BE2C (cell line): ENCODE measurements at places on chromosomes 16 and 17.
A peak's percentile ranks its signal among the peaks of the same experiment; 100 is the strongest.

DNA sequence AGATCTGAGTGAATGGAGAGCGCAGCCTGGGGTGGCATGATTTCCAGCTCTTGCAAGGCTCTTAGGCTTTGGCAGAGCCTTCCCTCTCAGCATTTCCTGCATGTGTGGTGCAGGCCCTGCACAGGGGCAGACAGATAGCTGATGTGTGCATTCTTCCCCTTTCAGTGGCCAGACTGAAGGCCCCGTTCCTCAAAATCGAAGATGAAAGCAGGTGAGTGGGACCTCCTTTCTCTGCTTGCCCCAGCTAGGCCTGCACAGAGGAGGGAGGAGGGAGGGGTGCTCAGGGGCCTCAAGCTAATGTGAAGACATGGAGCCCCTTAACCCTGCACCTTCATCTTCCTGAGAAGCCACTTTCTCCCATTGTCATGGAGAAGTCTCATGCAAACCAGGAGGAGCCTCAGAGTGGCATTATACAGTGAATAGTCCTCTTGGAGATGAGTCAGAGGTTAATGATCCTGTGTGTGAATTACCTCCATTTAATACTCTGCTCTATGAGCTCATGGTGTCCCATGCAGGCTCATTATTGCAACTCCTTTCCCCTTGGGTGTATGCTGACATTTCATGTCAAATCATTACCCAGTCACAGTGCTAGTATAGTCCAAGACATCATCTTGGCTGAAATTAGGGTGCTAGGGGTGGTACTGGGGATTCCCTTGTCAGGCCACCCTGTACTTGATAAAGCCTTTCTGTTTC, 20.4 kb upstream of the ADAM11 start:
- DNase-seq: no peak

- DNase-seq: no peak
These were observed 6.7 kb downstream of the PLA2G15 start for GRCh38 chr16:68251832-68252231.

DNA sequence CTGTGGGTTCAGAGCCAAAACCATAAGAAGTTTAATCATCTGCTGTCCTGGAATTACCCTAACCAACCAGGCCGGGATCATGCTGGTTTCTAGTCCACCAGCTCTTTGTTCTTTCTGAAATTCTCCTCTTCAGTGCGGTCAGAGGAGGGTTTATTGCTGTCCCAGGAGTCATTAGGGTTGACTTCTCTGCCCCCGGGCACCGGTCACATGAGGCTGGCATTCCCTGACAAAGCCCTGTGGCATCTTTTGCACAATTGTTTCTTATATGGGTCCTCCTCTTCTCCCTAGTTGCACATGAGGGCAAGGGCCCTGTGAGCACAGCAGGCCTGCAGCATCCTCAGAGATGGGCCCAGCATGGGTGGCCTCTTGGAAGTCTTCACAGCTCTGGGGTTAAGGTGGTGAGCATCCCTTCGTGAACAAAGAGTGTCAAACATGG, 243.9 kb downstream of the IRF8 start:
- no peak for DNase-seq

GRCh38 chr17:39036009-39036408, 68.8 kb upstream of the FBXO47 start:
- DNase-seq: no peak

GRCh38 chr16:1167276-1168107, 14.6 kb downstream of the CACNA1H start:
- DNase-seq: peak; percentile 65

DNA sequence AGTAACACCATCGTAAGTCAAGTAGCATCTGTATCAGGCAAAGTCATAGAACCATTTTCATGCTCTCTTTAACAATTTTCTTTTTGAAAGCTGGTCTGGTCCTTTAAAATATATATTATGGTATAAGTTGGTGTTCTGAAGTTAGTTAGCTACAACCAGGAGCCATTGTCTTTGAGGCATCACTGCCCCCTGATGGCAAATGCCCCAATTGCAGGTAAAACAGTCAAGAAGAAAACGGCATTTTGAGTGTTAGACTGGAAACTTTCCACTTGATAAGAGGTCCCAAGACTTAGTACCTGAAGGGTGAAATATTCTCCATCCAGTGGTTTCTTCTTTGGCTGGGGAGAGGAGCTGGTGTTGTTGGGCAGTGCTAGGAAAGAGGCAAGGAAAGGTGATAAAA, 14.1 kb downstream of the TP53 start:
- no peak for DNase-seq

DNA sequence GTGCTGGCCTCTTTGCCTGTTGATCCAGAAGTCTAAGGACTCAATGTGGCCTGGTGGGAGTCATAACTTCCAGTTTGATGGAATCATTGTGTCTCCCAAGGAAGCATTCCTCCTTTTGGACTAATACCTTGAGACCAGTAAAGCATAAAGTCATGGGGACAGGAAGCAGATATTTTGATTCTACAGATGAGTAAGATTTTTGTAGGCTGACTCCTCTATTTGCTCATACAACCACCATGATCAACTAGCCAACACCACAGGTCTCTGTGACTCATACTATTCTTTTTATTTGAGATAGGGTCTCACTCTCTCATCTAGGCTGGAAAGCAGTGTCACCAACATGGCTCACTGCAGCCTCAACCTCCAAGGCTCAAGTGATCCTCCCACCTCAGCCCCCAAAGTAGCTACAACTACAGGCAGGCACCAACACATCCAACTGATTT, 6.2 kb downstream of the MT2A start:
- DNase-seq: no peak

DNA sequence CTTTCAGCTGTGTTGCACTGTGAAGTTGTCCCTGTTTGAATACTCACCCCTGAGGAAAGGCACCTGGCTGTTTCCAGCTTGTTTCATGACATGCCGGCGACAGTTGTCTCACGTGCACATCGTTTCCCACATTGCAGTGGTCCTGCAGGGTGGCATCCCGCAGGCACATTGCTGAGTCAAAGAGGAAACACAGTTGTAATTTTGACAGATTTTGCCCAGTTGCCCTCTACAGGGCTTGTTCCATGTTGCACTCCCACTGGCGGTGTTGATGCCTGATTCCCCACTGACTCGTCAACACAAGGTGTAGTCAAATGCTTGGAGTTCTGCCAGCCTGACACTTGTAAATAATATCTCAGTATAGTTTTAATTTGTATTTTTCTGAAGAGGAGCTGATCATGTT, 23.8 kb downstream of the EPN2 start:
- DNase-seq: no peak

DNA sequence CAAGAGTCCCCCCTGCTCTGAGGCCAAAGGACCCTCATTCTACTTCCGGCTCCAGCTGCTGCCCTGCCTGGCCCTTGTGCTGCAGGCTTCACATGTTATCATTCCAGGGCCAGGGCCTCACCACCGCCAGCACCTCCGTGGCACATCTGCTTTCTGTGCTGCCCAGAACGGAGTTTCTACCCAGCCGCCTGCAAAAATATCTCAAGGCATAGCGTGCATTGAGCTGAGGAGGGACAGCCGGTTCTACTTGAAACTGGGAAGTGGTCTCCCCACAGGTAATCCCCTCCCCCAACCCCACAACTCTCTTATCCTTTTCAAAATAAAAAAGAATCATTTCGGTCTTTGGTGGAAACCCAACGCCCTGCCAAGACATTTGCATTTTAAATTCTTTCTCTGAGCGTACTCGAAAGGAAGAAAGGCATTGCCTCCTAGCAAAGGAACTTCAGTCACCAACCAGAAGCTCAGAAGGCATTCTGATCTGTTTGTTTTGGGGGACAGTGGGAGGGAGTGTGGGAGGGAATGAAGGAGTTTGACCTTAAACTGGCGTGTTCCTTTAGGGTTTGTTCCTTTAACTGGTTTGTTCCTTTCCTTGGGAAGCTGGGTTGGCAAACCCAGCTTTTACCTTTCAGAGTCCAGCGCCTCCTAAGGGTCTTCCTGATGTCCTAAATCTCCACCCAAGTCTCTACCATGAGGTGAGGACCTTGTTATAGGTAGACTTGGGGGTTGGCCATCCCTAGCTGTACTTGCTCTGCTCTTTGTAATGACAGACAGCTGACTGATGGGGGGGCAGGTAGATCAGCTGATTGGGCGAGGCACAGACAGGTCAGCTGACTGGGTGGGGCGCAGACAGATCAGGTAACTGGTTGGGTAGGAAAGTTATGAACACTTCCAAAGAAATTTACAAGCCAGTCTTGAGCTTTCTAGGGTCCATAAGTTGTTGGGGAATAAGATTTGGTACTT, 33.4 kb upstream of the PIK3R6 start:
- DNase-seq: no peak

- DNase-seq: no peak
These were observed 24.2 kb downstream of the AATF start for GRCh38 chr17:36972905-36973304.

DNA sequence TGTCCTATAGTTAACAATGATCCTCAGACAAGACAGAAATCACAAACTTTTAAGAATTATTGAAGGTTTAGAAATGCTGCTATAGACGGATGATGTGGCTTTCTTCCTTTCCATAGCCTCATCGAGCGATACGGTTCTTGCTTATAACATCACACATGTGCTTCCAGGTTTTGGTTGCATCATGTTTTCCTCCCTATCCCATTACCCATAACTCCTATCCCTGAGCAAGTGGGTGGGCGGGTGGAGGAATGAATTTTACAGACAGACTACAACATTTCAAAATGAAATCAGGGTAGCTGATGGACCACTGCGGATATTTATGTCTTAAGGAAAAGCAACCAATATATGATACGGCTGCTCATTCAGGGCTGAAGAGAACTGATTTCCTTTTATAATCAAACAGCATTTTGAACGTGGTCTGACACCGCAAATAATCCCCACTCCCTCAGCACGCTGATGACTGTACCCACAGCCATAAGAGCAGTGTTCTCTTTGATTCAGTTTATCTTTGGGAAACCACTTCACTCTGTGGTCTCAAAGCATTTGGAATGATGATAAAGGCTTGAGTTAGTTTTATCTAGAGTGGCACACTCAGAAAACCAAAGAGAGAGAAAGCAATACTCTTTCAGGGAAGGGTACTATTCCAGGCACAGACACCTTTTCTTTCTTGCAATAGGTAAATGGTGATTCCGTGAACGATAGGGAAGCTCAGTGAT, 4.6 kb upstream of the AKTIP start:
- DNase-seq: no peak
